ENCODE measurements at places on chromosomes 7 and 10. TPM values are rescaled to one million over a fixed set of nuclear protein-coding genes. Genes with fewer than 3 reads are reported as not detected.
A peak's percentile ranks its signal among the peaks of the same experiment; 100 is the strongest.

GRCh38 chr10:109963439-109963838, 40.1 kb upstream of the XPNPEP1 start:
- no peak overlapping the region for H3K4me3 ChIP-seq
- H3K27ac ChIP-seq = no peak overlapping the region
- H3K36me3 ChIP-seq = no peaks in the 10 kb centered on the region
- no peaks in the 10 kb centered on the region for H3K27me3 ChIP-seq
- no peak for DNase-seq

Gene ACSL5
- 9.2 TPM for total RNA-seq

Gene ASB10
- total RNA-seq = 11.6 TPM

- no peaks in the 10 kb centered on the region for H3K4me1 ChIP-seq
- H3K36me3 ChIP-seq = no peaks in the 10 kb centered on the region
- H3K4me3 ChIP-seq = no peak overlapping the region
- no peak for DNase-seq
- H3K27ac ChIP-seq = peak overlapping the region; percentile 44
Observed at GRCh38 chr7:22578007-22578733, 78.2 kb upstream of the STEAP1B start.

- no peaks in the 10 kb centered on the region for H3K4me1 ChIP-seq
- peaks cover 4% of the 10 kb centered on the region for H3K36me3 ChIP-seq
- no peak for DNase-seq
- H3K27me3 ChIP-seq = no peaks in the 10 kb centered on the region
Observed at GRCh38 chr7:23276947-23277346, 22.2 kb upstream of the MALSU1 start.

- no peaks in the 10 kb centered on the region for H3K4me1 ChIP-seq
- H3K27ac ChIP-seq = no peak overlapping the region
- DNase-seq = no peak
- H3K27me3 ChIP-seq = no peaks in the 10 kb centered on the region
Observed at GRCh38 chr7:35508623-35509400, 186.1 kb downstream of the HERPUD2 start.

DNA sequence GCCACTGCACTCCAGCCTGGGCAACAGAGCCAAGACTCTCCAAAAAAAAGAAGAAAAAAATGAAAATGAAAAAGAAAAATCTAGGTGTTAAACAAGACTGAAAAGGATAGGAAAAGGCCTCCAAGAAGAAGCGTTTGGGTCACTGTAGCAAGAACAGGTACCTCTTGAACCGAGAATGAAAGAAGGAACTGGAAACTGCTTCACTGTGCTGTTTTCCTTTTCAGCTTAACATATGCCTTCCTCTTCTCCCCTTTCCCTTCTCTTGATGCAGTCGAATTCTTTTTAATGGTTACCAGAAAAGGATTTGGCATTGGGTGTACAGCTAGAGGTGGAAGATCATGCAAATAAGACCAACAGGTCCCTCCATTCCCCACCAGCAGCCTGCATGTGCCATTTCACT, 28.1 kb downstream of the LRRC4 start:
- peaks cover 47% of the 10 kb centered on the region for H3K4me1 ChIP-seq
- H3K27me3 ChIP-seq = no peaks in the 10 kb centered on the region
- no peaks in the 10 kb centered on the region for H3K36me3 ChIP-seq
- no peak overlapping the region for H3K4me3 ChIP-seq

Gene SPDYE9
- not detected for total RNA-seq

GRCh38 chr10:60414877-60415585, 25.4 kb upstream of the ANK3 start:
- no peaks in the 10 kb centered on the region for H3K27me3 ChIP-seq
- H3K4me3 ChIP-seq = no peak overlapping the region
- DNase-seq = no peak
- no peak overlapping the region for H3K27ac ChIP-seq
- H3K4me1 ChIP-seq = no peaks in the 10 kb centered on the region
- H3K36me3 ChIP-seq = no peaks in the 10 kb centered on the region

DNA sequence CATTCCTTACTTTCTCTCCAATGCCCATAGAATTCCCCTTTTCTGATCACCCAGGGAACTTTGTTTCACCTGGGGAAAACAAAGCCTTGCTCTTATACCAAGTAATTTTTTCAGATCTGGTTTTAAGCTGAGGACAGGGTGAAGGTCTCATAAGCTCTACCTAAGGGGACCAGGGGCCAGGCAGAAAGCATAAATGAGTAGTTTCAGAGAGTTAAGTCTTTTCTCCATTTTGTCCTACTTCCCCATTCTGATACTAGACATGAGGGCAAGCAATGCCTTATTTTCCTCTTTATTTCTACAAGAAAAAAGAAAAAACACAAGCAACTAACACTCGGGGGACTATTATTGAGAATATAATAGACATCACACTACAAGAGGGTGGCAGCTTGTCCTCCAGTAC, 2.9 kb downstream of the AKR1D1 start:
- no peaks in the 10 kb centered on the region for H3K27me3 ChIP-seq
- H3K4me3 ChIP-seq = no peak overlapping the region
- H3K27ac ChIP-seq = no peak overlapping the region
- H3K36me3 ChIP-seq = no peaks in the 10 kb centered on the region
- DNase-seq = no peak

- DNase-seq = no peak
- no peaks in the 10 kb centered on the region for H3K27me3 ChIP-seq
- H3K27ac ChIP-seq = no peak overlapping the region
- no peak overlapping the region for H3K4me3 ChIP-seq
- H3K36me3 ChIP-seq = no peaks in the 10 kb centered on the region
Observed at GRCh38 chr10:90378524-90379076, 479.2 kb downstream of the HTR7 start.

Gene ETV1
- total RNA-seq = 58.4 TPM

Gene LIPA
- 17.6 TPM for total RNA-seq

Gene DTX2
- total RNA-seq = 7.9 TPM

GRCh38 chr7:7979558-7979957, 11.0 kb downstream of the GLCCI1 start:
- no peaks in the 10 kb centered on the region for H3K36me3 ChIP-seq
- H3K27me3 ChIP-seq = no peaks in the 10 kb centered on the region
- no peak for DNase-seq
- no peak overlapping the region for H3K27ac ChIP-seq

DNA sequence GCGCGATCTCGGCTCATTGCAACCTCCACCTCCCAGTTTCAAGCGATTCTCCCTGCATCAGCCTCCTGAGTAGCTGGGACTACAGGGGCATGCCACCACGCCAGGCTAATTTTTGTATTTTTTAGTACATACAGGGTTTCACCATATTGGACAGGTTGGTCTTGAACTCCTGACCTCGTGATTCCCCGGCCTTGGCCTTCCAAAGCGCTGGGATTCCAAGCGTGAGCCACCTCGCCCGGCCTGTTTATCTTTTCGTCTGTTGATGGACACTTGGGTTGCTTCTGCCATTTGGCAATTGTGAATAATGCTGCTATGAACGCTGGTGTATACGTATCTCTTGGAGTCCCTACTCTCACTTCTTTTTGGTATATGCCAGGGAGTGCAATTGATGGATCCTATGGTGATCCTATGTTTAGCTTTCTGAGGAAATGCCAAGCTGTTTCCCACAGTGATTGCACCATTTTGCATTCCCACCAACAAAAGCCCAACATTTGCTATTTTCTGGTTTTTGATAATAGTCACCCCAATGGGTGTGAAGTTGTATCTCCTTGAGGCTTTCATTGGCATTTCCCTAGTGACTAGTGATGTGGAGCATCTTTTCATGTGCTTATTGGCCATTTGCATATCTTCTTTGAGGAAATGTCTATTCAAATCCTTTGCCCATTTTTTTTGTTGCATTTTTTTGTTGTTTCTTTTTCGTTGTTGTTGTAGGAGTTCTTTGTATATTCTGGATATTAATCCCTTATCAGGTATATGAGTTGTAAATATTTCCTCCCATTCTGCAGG, 3.5 kb downstream of the ANTXRL start:
- no peak overlapping the region for H3K27ac ChIP-seq
- no peaks in the 10 kb centered on the region for H3K27me3 ChIP-seq
- no peak overlapping the region for H3K4me3 ChIP-seq
- no peak for DNase-seq
- H3K36me3 ChIP-seq = no peaks in the 10 kb centered on the region

Gene TRIM50
- not detected for total RNA-seq

Gene C7orf33
- total RNA-seq = not detected

DNA sequence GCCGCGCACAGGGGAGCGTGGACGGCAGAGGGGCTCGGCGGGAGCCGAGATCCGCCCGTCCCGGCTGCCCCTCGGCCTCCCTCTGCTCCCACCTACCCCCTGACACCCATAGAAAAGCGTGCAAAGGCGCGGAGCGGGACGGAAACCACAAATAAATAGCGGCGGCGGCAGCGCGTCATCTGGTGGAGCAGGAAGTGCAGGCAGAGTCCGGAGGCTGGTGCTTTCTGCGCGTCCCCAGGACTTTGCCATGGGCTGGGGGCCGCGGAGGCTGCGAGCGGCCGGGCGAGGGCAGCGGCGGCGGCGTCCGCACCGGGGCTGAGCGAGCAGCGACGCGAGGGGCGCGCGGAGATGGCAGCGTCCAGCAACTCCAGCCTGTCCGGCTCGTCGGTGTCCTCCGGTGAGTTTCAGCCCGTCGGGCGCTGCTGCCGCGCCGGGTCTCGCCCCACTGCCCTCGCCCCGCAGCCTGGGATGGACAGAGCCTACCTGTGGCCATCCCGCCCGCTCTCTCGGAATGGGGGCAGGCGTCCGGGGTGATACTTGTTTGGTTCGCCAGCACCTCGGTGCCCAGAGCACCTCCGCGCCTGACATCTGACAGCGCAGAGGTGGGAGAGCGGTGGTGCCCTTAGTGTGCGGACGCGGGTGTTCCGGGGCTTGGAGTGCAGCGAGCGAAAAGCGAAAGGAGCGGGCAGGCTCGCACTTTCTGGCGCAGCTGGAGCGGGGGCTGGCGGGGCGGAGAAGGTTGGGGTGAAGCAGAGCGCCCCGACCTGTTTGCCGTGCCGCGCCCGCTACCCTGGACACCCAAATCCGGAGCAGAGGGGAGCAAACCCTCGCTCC, at the start of gene CHN2:
Gene CHN2, plus strand, starts transcription at position 182 of the 834 bp plus-strand sequence.
- H3K27ac ChIP-seq = peak within 1 kb of the TSS; percentile 41
- H3K4me3 ChIP-seq = peak within 1 kb of the TSS; percentile 60
- peak; percentile 66 for DNase-seq
- H3K36me3 ChIP-seq = no peaks in the 10 kb centered on the region

Gene RARRES2
- total RNA-seq = 105 TPM

Gene SFXN4
- 31.3 TPM for total RNA-seq

- peaks cover 29% of the 10 kb centered on the region for H3K4me1 ChIP-seq
- H3K27ac ChIP-seq = no peak overlapping the region
- H3K27me3 ChIP-seq = no peaks in the 10 kb centered on the region
- DNase-seq = no peak
- no peak overlapping the region for H3K4me3 ChIP-seq
Observed at GRCh38 chr7:44608916-44609648, 2.7 kb downstream of the OGDH start.

DNA sequence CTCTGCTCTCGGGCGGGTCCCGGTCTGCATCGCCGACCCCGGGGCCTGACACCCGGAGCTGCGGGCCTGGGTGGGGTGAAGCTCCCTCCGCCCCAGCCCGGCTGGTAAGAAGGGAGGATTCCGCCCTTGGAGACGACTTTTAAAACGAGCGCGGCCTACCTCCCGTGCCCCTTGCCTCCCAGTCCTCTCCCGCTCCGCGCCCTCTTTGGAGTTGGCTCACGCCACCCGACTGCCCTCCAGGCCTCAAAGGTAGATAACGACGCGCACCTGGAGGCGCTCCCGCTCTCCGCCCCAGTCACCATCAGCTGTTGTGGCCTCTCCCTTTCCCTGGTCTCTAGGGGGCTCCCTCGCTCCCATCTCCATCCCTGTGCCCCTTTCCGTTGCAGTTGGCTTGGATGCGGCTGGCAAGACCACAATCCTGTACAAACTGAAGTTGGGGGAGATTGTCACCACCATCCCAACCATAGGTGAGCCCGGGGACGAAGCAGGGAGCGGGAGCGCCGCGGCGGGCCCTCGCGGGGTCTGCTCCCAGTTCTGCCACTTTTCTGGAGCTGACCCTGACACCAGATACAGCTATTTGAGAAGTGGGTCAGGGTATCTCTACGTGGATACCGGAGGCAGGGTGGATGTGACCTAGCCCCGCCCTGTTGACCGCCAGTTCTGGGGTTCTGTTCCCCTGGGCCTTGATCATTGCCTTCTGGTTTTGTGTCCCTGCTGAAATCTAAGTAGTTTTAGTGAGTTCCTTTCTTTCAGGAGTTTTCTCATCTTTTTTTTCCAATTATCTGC, 679 bp downstream of the ARF5 start:
- peaks cover 34% of the 10 kb centered on the region for H3K4me1 ChIP-seq
- H3K27me3 ChIP-seq = no peaks in the 10 kb centered on the region
- H3K36me3 ChIP-seq = peaks cover 18% of the 10 kb centered on the region
- H3K4me3 ChIP-seq = peak overlapping the region; percentile 88
- H3K27ac ChIP-seq = peak overlapping the region; percentile 93

- H3K4me3 ChIP-seq = no peak overlapping the region
- no peaks in the 10 kb centered on the region for H3K27me3 ChIP-seq
- DNase-seq = no peak
- no peaks in the 10 kb centered on the region for H3K4me1 ChIP-seq
- H3K27ac ChIP-seq = no peak overlapping the region
- H3K36me3 ChIP-seq = no peaks in the 10 kb centered on the region
Observed at GRCh38 chr10:52747694-52748093, 24.9 kb downstream of the MBL2 start.

Gene CUTC
- total RNA-seq = 37.5 TPM

Gene TCTN3
- 15.6 TPM for total RNA-seq

Gene SLC26A5
- total RNA-seq = not detected

DNA sequence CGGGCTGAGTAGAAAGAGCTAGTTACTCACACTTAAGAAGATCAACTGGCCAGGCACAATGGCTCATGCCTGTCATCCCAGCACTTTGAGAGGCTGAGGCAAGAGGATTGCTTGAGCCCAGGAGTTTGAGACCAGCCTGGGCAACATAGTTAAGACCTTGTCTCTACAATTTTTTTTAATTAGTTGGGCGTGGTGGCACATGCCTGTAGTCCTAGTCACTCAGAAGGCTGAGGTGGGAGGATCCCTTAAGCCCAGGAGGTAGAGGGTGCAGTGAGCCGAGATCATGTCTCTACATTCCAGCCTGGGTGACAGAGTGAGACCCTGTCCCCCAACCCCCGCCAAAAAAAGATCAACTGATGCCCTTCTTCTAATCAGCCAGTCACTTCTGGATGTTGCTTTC, 74.6 kb upstream of the ATP6V0A4 start:
- H3K36me3 ChIP-seq = no peaks in the 10 kb centered on the region
- no peak overlapping the region for H3K27ac ChIP-seq
- no peaks in the 10 kb centered on the region for H3K27me3 ChIP-seq
- H3K4me3 ChIP-seq = no peak overlapping the region

- DNase-seq = no peak
- H3K27ac ChIP-seq = peak overlapping the region; percentile 70
- H3K27me3 ChIP-seq = peaks cover 29% of the 10 kb centered on the region
Observed at GRCh38 chr10:117543225-117544003, 868 bp downstream of the EMX2 start.

- no peaks in the 10 kb centered on the region for H3K36me3 ChIP-seq
- H3K4me3 ChIP-seq = no peak overlapping the region
- peaks cover 5% of the 10 kb centered on the region for H3K27me3 ChIP-seq
- no peaks in the 10 kb centered on the region for H3K4me1 ChIP-seq
Observed at GRCh38 chr10:132832186-132832969, 46.4 kb upstream of the NKX6-2 start.

Gene EN2
- not detected for total RNA-seq

Gene IFIT1
- total RNA-seq = 10.6 TPM

GRCh38 chr10:44716470-44717015, 194.6 kb upstream of the TMEM72 start:
- no peaks in the 10 kb centered on the region for H3K36me3 ChIP-seq
- no peaks in the 10 kb centered on the region for H3K27me3 ChIP-seq
- H3K27ac ChIP-seq = no peak overlapping the region
- H3K4me1 ChIP-seq = no peaks in the 10 kb centered on the region

Measured in right atrium auricular region (tissue), 2 donors.